ENCODE measurements at places on chromosomes 2 and 18.

DNA sequence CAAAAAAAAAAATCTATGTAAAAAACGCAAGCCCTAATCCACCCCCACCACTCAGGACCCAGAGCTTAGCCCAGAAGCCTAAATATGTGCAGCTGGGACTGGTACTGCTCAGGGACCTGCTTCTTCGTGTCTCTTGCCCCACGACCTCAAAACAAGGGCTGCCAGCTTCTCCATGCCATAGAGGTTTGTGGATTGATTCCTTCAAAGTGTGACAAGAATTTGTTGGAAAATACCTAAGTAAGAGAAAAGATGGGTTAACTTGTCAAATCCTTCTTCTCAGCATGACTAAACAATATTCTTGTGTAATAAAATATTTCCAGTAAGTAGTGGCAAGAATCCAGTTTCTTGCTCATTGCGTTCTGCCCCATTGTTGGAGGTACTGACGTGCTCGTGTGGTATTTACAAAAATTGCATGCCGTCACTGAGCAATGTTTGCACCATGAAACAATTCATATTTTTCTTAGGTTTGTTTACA is 825 bp upstream of the SCYGR1 start:
- DNase-seq, result no peak

GRCh38 chr2:175097297-175097696 is 70.7 kb downstream of the ATF2 start:
- no peak for DNase-seq

DNA sequence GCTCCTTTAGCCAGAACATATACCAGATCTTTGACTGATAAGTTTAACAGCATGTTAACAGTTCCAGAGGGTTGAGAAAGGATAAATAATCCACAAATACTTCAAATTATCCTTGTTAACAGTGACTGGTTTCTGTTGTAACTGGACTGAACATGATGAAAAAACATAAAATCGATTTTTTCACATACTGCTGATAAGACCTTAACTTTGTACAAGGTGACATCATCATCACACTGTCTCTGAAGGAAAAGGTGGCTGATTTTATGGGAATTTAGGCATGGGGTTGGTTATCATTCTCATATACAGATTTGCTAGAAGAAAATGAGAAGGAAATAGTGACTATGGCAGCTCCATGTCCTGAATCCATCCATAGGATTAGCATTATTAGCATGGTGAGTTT is 36.1 kb downstream of the OTX1 start:
- DNase-seq, result no peak

DNA sequence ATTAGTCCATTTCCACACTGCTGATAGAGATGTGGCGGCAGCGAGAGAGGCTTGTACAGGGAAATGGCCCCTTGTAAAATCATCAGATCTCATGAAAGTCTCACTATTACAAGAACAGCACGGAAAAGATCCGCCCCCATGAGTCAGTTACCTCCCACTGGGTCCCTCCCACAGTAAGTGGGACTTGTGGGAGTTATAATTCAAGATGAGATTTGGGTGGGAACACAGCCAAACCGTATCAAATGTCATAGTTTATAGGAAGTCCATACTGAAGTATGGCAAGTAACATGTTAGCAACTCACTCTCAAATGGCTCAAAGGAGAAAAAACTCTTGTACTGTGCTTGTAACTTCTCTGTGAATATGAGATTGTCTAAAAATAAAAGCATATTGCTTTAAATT is 56.1 kb downstream of the FARP2 start:
- no peak for DNase-seq

DNA sequence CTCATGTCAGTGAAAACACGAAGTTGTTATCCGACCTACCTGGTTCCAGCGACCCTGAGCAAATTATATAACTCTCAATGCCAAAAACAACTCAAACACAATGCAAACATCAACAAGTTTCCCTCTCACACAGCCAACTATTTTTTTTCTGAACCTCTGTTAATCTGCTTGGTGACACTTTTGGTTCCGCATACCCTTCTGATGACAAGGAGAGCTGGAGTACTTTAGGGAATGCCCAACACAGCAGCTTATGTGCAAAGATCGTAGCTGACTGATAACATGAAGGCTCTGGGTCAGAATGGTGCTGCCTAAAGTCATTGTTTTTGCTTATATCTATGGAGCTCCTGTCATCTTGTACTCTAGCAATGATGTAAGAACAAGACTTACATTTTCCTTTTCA is 72.7 kb upstream of the CCDC68 start:
- DNase-seq, result no peak

GRCh38 chr2:190367091-190367490 is 23.7 kb downstream of the INPP1 start:
- DNase-seq, result no peak

All from H7 (cell line).